ENCODE measurements at places on chromosomes 4 and X.

DNA sequence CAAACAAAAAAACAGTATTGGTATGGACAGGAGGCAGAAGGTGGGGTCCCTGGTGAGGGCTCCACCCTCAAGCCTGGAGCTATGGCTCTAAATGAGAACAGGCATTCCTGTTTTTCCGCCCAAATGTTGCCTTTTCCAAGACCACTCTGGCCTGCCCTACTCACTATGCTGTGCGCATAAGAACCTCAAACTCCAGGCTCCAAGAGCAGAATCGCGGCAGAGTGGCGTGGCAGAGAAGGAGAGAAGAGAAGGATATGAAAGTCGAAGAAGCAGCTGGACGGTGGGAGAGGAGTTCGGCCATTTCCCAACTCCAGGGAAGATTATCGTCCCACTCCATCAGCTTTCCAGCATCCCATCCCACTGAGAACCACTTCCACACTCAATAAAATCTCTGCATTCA lies 207.8 kb downstream of the FAT4 start:
- DNase-seq = no peak

- DNase-seq = no peak
Observed at GRCh38 chrX:50402886-50403285, 67.7 kb downstream of the DGKK start.

GRCh38 chrX:126770179-126770578 lies 49.4 kb upstream of the PRR32 start:
- no peak for DNase-seq

DNA sequence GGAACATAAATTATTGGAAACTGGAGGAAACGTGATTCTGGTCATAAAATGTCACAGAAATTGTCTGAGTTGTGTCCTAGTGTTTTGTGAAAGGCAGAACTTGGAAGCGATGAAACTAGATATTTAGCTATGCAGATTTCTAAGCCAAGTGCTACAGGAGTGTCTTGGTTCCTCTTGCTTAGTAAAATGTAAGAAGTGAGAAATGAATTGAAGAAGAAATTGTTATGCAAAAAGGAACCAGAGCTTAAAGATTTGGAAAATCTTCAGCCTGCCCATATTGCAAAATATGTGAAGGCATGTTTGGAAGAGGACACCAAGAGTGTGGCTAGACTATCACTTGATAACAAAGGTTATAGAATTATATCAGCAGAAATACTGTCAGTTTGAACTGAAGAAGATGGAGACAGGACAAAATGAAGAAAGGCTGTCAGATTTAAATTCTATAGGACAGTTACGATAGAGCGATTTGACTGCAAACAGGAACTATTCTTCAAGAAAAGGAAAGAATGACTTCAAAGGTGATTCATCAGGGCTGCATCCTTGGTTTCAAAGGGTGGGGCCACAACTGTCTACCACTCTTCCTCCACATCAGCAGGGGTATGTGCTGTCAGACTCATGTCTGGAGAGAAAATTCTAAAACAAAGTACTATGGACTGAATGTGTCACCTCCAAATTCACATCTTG lies 9.4 kb upstream of the CDS1 start:
- peak; percentile 86 for DNase-seq

Data from inflammatory macrophage (primary cell).